ENCODE measurements at places on chromosomes 5 and 9.

GRCh38 chr5:135013947-135014570, 20.0 kb downstream of the PITX1 start:
- no peak for DNase-seq

- no peak for DNase-seq
Measured at GRCh38 chr5:159467666-159468065, 137.4 kb upstream of the IL12B start.

- DNase-seq = no peak
Measured at GRCh38 chr9:121692606-121693387, 41.4 kb downstream of the DAB2IP start.

GRCh38 chr9:38126730-38127129, 57.7 kb upstream of the SHB start:
- DNase-seq = no peak

GRCh38 chr5:57317341-57317740, 143.5 kb downstream of the GPBP1 start:
- DNase-seq = no peak

- DNase-seq = no peak
Measured at GRCh38 chr5:105807290-105807689, 1863.4 kb downstream of the EFNA5 start.

GRCh38 chr5:59069438-59070079, 486.7 kb downstream of the RAB3C start:
- DNase-seq = no peak

- DNase-seq = no peak
Measured at GRCh38 chr9:73743826-73744225, 592.2 kb downstream of the ANXA1 start.
